ENCODE measurements at places on chromosomes 4 and X. TPM values are rescaled to one million over a fixed set of nuclear protein-coding genes. Genes with fewer than 3 reads are reported as not detected.

The PLAC8 gene
- total RNA-seq, result 259 TPM

The SERPINA7 gene
- total RNA-seq, result not detected

The GPR173 gene
- not detected for total RNA-seq

The OFD1 gene
- 60.0 TPM for total RNA-seq

The USP38 gene
- 35.7 TPM for total RNA-seq

The ZDHHC15 gene
- 0.20 TPM for total RNA-seq

The ART3 gene
- total RNA-seq, result not detected

The IL1RAPL2 gene
- total RNA-seq, result not detected

The CTAG2 gene
- not detected for total RNA-seq

The LAGE3 gene
- 5.7 TPM for total RNA-seq

The PCSK1N gene
- total RNA-seq, result 4.9 TPM

The PHOX2B gene
- not detected for total RNA-seq

The ITIH6 gene
- total RNA-seq, result not detected

The CCDC158 gene
- not detected for total RNA-seq

The NSG1 gene
- total RNA-seq, result 10.3 TPM

The SSX3 gene
- total RNA-seq, result not detected

The TRIML2 gene
- total RNA-seq, result not detected

The EMD gene
- 164 TPM for total RNA-seq

The FAT4 gene
- not detected for total RNA-seq

All from CD4-positive, alpha-beta T cell (primary cell).